GOT3 (cell line): ENCODE measurements at places on chromosomes 16 and 17.

- DNase-seq = no peak
These were observed 21.3 kb downstream of the SBK1 start for GRCh38 chr16:28313587-28313986.

GRCh38 chr17:82283208-82283749, 9.8 kb upstream of the CSNK1D start:
- no peak for DNase-seq

DNA sequence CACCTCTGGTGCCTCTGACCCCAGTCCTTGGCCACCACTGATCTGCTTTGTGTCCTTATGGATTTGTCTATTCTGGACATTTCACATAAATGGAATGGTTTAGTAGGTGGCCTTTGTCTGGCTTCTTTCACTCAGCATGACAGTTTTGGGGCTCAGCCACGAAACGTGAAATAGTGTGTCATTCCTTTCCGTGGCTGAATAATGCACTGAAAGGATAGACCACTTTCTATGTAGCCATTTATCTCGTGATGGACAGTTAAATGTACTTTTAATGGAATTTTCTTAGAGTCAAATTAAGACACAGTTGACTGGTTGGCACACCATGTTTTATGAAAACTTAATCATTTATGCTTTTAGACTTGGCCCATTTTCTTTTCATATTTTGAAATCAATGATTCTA, 57.4 kb downstream of the LITAF start:
- no peak for DNase-seq

DNA sequence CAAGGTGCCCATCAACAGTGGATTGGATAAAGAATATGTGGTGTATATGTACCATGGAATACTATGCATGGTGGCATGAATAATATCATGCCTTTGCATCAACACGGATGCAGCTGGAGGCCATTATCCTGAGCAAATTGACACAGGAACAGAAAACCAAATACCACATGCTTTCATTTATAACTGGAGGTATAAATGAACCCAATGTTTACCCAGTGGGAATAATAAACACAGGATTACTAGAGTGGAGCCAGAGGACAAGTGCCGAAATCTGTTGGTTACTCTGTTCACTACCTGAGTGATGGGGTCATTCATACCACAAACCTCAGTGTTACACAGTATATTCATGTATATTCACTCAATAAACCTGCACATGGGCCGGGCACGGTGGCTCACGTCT, 125.2 kb downstream of the CDH11 start:
- DNase-seq = no peak

DNA sequence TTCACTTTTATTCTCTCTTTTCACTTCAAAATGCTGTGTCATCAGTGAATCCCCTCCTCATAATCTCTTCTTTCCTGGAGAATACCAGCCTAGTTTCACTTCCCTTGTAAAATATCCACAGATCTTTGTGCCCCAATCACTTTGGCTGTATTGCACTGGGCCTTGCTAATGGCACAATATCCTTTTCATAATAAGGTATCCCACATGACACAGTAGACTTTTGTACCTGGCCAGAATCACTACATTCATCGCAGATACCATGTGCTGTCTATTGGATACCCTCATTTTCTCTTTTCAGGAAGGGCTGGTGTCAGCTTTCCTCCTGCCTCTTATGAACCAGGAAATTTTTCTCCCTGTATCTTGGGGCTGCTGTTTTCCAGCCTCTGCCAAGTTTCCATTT, 25.7 kb upstream of the TOX3 start:
- DNase-seq = no peak

- no peak for DNase-seq
These were observed 87.8 kb downstream of the CYB561 start for GRCh38 chr17:63358111-63358839.

DNA sequence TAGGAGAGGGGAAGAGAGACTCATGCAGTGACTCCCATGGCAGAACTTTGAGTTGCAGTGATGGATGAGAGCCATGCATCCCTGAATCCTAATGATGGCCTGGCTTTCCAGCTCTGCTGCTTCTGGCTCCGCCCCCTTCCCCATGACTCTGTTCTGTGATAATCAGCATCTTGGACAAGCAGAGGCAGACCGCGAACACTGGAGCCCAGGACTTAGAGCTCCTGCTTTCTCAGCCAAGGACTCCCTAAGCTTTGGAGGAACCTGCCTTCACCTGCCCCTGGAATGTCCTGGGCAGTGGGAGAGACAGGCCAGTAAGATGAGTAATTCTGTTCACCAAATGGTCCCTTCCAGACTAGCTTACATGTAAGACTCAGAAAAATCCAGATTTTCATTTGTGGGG, 12.5 kb downstream of the CCDC92B start:
- no peak for DNase-seq

DNA sequence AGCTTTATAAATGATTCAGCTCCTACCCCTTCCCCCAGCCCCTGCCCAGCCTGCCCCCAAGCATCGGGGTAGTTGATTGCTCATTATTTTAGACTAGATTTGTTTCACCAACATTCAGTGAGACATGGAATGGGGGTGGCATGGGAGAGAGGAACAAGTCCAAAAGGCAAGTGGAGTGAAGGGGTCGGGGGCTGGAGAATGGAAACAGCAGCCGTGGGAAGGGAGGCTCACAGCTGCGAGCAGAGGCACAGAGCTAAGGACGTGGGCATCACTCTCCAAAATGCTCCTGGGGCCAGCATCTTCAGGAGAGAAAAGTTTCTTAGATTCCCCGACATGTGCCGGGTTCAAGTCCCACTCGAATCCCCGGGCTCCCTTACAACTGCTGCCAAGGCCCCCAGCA, 19.3 kb downstream of the PIPOX start:
- no peak for DNase-seq

DNA sequence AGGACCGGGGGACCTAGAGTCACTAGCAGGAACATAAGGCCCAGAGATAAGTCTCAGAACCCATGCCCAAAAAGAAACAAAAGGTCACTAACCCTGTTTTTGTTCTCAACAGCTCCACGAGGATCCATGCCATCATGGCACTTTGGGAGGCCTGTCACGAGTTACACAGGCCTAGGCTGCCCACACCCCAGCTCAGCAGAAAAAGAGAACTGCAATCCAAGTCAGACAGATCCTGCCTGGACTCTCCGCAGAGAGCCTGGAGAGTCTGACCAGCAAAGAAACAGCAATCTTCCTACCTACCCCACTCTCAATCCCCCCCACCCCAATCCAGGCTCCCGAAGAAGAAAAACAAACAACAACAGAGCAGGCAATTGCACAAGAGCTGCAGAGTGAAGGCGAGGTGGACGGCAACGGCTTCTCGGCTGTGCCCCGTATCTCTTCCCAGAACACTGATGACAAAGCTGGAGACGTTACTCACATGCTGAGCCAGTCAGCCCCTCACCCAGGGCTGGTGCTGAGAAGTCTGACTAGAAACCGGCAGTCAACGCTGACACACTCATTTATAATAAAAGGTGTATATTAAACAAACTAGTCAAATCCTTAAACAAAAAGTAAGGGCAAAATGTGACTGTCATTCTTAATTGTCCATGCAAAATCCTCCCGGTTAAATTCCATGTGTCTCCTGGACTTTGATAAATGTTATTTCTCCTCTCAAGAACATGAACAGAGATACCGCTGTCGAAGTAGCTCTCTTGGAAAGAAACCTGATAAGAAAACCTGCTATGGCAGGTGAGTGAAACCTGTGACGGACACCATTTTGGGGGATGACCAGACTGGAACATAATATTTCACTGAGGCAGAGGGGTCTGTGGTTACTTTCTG, 89.3 kb downstream of the SMG6 start:
- no peak for DNase-seq

GRCh38 chr16:69561901-69562300, 3.9 kb upstream of the NFAT5 start:
- DNase-seq = no peak

GRCh38 chr16:11370084-11370931, 25.0 kb downstream of the RMI2 start:
- DNase-seq = no peak

DNA sequence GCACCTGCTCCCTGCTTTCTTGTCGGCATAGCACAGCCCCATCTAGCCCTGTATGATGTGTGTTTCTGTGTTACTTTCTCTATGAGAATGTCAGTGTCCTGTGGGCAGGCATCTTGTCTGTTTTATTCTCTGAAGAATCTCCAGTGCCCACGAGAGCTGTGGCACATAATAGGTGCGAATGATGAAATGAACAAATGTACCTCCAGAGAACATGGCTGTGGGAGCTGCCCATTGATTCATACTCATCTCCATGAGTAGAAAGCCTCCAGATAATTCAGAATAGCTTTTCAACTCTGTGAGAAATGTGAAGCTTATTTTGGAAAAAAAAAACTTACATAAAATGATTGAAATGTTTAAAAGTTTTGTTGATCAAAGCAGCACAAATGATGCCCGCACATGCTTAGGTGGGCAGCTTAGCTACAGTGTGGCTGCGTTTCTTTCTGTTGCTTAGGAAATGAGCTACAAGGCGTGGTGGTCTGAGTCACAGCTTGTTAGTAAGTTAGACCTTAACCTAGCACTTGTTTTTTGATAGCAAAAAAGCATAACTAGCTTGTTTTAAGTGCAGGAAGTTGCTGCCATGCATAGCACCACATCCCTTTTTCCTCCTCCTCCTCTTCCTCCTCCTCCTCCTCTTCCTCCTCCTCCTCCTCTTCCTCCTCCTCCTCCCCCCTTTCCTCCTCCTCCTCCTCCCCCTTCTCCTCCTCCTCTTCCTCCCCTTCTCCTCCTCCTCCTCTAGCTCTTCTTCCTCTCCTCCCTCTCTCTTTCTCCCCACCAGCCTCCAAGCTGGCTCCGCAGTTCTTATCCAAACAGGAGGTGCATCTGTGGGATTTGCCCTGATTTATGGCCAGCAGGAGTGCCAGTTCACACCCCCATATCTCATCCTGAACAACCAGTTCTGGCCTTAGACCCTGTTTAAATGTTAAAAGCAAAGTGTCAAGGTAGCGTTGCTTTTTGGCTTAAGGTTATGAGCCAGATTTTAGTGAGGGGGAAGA, 221.5 kb downstream of the IRF8 start:
- no peak for DNase-seq

GRCh38 chr16:55280587-55280986, 43.4 kb upstream of the IRX6 start:
- DNase-seq = no peak

GRCh38 chr17:27290916-27291598, 2.9 kb upstream of the WSB1 start:
- DNase-seq = no peak

DNA sequence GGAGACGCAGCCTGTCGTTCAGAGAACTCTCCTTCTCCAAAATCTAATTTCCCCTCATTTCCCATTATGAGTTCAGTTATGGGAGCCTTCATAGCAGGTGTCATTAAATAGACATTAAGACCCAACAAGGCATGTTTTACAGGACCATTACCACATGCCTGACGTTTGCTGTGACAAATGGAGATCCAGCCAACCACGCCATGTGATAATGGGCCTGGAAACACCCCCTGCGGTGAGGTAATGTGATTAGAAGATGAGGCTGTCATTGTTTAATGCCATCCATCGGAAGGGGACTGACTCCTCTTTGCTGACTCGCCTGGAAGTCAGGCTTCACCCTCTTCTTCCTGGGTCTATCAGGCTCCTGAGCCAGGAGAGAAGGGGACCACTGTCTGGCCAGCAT, 76.9 kb downstream of the WSCD1 start:
- no peak for DNase-seq
